ENCODE measurements at places on chromosomes 3 and 15.
A peak's percentile ranks its signal among the peaks of the same experiment; 100 is the strongest.

- DNase-seq, result peak; percentile 69
Measured at GRCh38 chr15:45637552-45638033, 2.8 kb downstream of the SQOR start.

GRCh38 chr3:183434503-183434902 lies 6.1 kb upstream of the MCF2L2 start:
- no peak for DNase-seq

- no peak for DNase-seq
Measured at GRCh38 chr3:8778475-8778874, 9.1 kb upstream of the OXTR start.

DNA sequence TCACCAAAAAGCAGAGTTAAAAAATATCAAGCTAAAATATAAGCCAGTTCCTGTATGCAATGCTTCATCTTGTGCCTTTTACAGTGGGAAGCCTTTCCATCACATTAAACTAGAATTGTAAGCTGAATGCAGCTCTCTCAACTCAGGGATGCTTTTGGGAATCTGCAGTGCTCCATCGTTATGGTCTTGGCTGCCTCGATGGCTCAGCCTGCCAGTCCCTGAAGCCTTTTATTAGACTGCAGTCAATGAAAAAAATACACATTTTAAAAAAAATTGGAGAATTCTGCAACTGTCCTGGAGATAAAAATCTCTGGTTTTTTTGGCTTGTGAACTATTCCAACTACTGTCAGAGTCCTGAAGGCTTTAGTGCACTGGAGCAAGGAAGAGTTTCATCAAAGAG lies 53.0 kb downstream of the FRMD4B start:
- no peak for DNase-seq

Data from ureter (tissue), 1 donor.